T-helper 2 cell treated with Interferon-gamma antibody and Interleukin-4, amounts not matched to agents 5 μg/mL and 100 μg/mL, for 36 hours (primary cell): ENCODE measurements at places on chromosomes 2 and 18.

- no peak overlapping the region for H3K27ac ChIP-seq
- H3K36me3 ChIP-seq = peaks cover 77% of the 10 kb centered on the region
- H3K4me3 ChIP-seq = no peak overlapping the region
- no peak for DNase-seq
- no peaks in the 10 kb centered on the region for H3K27me3 ChIP-seq
Observed at GRCh38 chr2:224887141-224887540, 155.1 kb downstream of the DOCK10 start.

DNA sequence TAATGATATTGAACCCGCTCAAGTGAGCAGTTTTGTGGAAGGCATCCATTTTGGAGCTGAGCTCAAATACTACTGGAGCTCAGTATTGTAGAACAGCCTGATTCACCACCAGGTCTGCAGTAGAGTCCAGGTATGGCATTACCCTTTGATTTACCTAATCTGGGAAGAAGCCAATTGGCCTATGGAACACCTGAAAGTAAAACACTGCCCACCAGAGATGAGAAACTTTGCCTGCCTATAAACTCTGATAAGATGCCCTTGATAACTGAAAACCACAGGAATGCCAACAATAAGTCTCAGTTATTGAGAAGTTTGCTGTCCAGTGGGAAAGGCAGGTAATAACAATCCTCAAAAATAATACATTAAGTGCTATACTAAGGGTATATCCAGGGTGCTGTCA, 25.5 kb upstream of the TDRD15 start:
- H3K4me3 ChIP-seq = no peak overlapping the region
- no peaks in the 10 kb centered on the region for H3K36me3 ChIP-seq
- no peak overlapping the region for H3K27ac ChIP-seq
- H3K4me1 ChIP-seq = no peaks in the 10 kb centered on the region
- DNase-seq = no peak

DNA sequence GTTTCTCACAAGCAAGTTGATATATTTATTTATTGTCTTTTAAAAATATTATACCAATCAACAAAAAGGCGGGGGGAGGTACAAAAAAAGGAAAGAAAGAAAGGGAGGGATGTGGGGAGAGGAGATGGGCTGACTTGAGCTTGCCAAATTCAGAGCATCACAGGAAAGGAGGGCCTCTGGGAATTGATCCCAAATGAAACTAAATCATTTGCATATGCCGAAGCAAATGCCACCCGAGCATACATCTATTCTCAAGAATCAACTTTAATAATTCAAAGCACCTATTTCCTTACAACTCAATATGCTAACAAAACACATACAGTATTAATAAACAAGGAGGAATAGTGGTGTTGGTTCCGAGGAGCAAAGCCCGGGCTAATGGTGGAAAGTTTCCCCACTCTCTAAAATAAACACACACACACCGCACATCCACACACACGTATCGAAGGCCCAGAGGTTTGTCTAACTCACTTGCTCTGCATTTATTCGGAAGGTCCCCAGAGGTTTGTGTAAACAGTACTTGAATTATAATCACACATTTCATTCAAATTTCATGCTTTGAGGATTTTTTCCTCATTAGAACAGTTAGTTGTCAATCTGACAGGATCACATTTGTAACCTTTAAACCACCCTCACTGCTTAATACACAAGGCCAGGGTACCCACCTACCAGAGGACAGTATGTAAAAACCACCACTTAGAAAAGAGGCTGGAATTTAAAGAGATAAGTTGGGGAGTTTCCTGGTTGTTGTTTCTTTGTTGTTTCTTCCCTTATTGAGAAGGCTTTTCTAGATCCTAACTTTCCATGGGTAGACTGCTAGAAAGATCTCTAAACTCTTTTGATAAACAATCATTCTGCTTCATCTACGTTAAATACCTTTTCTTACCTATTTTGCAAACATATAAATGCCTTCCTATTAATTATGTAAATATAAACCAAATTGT, 264.7 kb downstream of the TCF4 start:
- no peak overlapping the region for H3K4me3 ChIP-seq
- no peak overlapping the region for H3K27ac ChIP-seq
- H3K36me3 ChIP-seq = no peaks in the 10 kb centered on the region
- peaks cover 6% of the 10 kb centered on the region for H3K4me1 ChIP-seq

- peaks cover 81% of the 10 kb centered on the region for H3K27me3 ChIP-seq
- peaks cover 5% of the 10 kb centered on the region for H3K36me3 ChIP-seq
- H3K4me3 ChIP-seq = peak overlapping the region; percentile 75
- peak; percentile 42 for DNase-seq
- H3K4me1 ChIP-seq = peaks cover 22% of the 10 kb centered on the region
- peak overlapping the region; percentile 66 for H3K27ac ChIP-seq
Observed at GRCh38 chr2:172095146-172095904, 7.4 kb downstream of the DLX2 start.

- no peak overlapping the region for H3K4me3 ChIP-seq
- no peaks in the 10 kb centered on the region for H3K4me1 ChIP-seq
- no peaks in the 10 kb centered on the region for H3K27me3 ChIP-seq
- no peak overlapping the region for H3K27ac ChIP-seq
- no peak for DNase-seq
Observed at GRCh38 chr18:78822171-78822948, 157.3 kb upstream of the SALL3 start.

DNA sequence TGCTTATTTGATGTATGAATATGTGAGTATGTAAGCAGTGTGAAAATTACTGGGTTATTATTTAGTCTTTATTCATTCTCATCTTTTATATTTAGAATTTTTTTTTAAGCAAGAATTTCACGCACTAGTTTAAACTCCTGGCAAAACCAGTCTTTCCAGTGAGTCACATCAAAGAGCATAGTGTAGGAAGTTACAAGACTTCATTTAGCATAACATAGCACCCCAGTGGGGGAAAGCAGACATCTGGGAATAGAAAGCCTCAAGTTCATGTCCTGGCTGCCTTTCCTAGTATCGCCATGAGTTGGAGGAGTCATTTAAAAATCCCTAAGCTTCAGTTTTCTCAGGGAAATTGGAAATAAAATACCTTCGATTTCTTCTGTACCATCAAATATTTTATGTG, 408.3 kb downstream of the NUP35 start:
- H3K27ac ChIP-seq = no peak overlapping the region
- DNase-seq = no peak
- no peaks in the 10 kb centered on the region for H3K4me1 ChIP-seq
- H3K4me3 ChIP-seq = no peak overlapping the region
- no peaks in the 10 kb centered on the region for H3K36me3 ChIP-seq

DNA sequence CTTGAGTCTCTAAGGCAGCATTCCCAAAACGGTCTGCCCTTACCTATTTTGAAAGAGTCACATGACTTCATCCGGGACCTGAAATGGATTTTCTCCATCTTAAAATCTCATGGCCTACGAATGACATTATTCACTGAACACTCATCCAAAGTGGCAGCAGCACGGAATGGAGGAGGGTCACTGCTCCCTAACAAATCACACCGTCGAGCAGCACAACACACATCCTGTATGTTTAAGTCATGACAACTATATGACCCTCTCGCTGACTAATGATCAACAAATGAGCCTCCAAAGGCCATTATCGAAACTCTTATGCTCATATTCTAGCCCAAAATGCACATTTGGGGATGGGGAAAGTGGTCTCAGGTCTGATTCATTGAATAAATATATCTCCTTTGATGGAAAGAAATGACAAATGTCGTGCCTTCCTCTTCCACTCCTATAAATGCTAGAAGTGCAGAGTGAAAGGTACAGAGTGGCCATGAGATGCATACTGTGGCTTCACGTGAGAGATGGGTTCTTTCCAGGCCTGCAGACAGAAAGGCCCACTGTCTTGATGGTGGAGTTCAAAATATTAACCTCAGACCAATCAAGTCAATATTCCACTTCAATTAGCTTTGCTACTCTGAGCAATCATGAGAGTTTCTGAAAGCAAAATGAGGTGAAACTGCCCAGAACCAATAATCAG, 70.8 kb downstream of the C2orf76 start:
- no peak overlapping the region for H3K27ac ChIP-seq
- H3K36me3 ChIP-seq = no peaks in the 10 kb centered on the region
- no peak for DNase-seq
- H3K4me1 ChIP-seq = no peaks in the 10 kb centered on the region
- no peaks in the 10 kb centered on the region for H3K27me3 ChIP-seq

DNA sequence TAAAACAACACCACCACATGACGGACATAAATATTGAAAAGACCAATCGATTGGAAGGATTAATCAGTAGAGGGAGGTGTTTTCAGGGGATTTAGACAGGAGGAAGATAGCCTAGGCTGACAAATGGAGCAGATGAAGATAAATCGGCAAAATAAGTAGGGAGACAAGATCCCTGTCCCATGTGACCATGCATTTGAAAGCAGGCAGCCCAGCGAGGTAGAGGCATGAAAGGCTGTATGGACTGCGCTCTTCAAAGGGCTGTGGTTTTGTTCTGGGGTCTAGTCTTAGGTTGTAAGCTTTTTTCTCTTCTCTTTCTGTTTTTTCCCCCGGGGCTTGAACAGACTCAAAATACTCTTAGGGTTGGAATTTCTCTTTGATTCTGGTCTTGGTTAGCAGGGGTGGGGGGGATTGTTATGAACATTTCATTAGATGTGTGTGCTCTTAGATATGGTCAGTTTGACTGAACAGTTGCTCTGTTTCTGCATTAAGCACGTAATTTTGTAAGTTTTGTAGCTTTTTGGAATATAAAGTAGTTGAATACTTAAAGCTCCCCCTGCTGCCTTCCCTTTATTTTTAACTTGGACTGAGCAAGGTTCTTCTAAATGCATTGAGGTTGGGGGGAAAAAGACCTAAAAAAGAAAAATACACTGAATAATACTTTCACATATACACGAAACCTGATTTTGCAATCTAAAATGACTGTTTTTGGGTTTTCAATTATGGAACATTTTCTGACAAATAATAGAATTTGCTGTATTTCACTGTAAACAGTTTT, 32.2 kb downstream of the ZNF532 start:
- H3K4me3 ChIP-seq = no peak overlapping the region
- peaks cover 8% of the 10 kb centered on the region for H3K4me1 ChIP-seq
- H3K36me3 ChIP-seq = no peaks in the 10 kb centered on the region
- H3K27me3 ChIP-seq = peaks cover 2% of the 10 kb centered on the region

- H3K36me3 ChIP-seq = peaks cover 21% of the 10 kb centered on the region
- H3K4me1 ChIP-seq = peaks cover 20% of the 10 kb centered on the region
- H3K27me3 ChIP-seq = no peaks in the 10 kb centered on the region
- no peak overlapping the region for H3K27ac ChIP-seq
- no peak overlapping the region for H3K4me3 ChIP-seq
- DNase-seq = no peak
Observed at GRCh38 chr2:7048762-7049294, 131.6 kb downstream of the RNF144A start.

DNA sequence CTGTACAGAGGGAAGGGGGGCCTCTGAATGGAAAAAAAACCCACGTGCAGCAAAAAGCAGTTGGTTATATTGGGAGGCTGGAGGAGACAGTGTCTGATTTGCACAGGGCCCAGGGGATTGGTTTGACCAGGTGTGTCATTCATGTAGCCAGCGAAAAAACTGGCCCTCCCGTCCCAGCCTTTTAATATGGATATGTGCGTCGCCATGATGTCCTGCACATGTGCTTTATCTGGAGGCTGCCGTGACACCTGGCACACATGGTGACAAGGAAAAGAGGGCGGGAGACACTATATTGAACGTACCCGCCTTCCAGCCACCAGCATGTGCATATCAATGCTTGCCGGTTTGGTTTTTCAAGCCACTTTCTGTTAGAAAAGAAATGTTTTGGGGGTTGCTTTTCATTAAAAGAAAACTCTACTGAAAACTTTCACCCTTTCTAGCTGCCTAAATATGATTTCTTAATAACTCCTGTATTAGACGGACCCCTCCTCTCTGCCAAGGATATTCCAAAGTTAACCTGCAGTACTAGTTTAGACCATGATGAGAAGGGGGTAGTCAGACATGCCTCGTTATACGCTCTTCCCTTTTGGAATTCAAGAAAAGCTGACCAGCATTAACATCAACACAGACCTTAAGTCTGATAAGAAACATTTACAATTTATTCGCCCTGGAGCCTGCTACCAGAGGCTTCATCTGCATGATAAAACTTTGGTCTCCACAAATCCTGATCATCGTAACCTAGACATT, 16.2 kb downstream of the SLC25A52 start:
- no peak overlapping the region for H3K27ac ChIP-seq
- H3K4me1 ChIP-seq = no peaks in the 10 kb centered on the region
- peaks cover 5% of the 10 kb centered on the region for H3K27me3 ChIP-seq
- DNase-seq = no peak

GRCh38 chr18:79733135-79733701, 53.6 kb downstream of the CTDP1 start:
- H3K27me3 ChIP-seq = no peaks in the 10 kb centered on the region
- peaks cover 60% of the 10 kb centered on the region for H3K36me3 ChIP-seq
- H3K4me1 ChIP-seq = no peaks in the 10 kb centered on the region
- DNase-seq = no peak
- no peak overlapping the region for H3K4me3 ChIP-seq
- no peak overlapping the region for H3K27ac ChIP-seq

DNA sequence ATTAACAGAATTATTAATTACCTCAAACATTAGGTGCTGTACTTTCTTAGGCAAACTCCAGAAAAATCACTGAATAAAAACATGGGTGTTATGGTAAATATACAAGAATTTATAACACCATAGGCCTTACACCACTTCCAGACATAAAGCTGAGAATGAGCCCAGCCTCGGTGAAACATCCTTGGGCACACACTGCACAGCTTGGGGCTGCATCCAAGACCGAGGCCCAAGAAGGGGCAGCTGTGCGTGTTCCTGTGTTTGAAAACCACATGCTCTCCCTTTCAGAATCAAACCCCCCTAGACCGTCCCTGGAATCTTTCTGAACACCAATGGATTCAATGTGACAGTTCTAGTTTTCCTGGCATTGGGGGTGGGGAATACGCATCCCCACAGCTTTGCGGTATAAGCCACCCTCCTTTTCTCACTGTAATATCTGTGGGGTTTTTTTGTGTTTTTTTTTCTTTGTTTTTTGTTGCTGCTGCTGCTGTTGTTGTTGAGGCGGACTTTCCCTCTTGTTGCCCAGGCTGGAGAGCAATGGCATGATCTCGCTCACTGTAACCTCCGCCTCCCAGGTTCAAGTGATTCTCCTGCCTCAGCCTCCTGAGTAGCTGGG, 12.9 kb downstream of the ERFE start:
- H3K4me1 ChIP-seq = no peaks in the 10 kb centered on the region
- peaks cover 39% of the 10 kb centered on the region for H3K36me3 ChIP-seq
- DNase-seq = no peak
- no peaks in the 10 kb centered on the region for H3K27me3 ChIP-seq

DNA sequence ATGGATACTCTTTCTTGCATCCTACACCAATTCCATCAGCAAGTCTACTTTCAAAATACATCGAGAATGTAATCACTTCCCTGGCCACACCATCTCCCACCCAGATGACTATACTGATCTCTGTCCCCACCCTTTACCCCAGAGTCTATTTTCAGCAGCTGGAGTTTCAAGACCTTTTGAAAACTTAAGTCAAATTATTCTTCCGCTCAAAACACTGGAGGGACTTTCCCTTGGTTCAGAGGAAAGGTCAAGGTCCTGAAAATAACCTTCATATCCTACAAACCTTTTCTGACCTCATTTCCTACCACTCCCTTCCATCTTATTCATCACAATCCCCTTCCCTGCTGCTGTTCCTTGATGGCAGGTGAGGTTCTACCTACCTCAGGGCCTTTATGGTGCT, 58.8 kb upstream of the LYPD6 start:
- no peak overlapping the region for H3K27ac ChIP-seq
- H3K4me1 ChIP-seq = no peaks in the 10 kb centered on the region
- no peaks in the 10 kb centered on the region for H3K27me3 ChIP-seq
- no peaks in the 10 kb centered on the region for H3K36me3 ChIP-seq

GRCh38 chr2:234427081-234428061, 69.5 kb downstream of the ARL4C start:
- peak overlapping the region; percentile 99 for H3K27ac ChIP-seq
- H3K36me3 ChIP-seq = peaks cover 5% of the 10 kb centered on the region
- H3K4me3 ChIP-seq = peak overlapping the region; percentile 75
- peaks cover 73% of the 10 kb centered on the region for H3K4me1 ChIP-seq
